ENCODE measurements at places on chromosomes 1 and 21.
A peak's percentile ranks its signal among the peaks of the same experiment; 100 is the strongest.

DNA sequence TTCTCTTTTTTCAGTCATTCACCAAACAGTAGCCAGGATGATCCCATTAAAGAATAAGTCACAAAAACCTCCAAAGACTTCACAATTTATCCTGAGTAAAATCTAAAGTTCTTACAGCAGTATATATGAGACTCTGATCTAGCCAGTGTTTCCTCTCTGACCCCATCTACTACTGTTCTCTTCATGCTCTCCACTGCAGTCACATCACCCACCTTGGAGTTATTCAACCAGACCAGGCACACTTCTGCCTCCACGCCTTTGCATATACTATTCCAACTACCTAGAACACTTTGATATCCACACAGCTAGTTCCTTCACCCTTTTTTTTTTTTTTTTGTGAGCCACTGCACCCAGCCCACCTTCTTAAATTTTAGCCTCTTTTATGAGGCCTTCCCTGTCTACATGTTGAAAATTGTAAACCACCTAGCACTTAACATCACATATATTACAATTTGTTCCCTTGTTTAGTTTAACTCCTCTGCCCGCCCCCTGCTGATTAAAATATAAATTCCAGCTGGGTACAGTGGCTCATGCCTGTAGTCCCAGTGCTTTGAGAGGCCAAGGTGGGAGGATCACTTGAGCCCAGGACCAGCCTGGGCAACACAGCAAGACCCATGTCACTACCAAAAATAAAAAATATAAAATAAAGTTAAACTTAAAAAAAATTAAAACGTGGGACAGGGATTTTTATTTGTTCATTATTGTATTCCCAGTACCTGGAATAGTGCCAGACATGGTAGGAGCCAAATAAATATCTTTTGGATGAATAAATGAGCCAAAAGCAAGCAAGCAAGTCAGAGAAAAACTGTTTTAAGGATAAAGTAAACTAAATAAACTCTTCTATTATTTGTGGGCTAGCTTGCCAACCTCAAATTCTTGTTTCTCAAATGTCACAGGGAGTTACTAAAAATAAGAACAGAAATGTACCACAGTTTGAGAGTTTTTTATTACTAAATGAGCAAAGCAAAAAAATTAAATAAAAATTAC lies 35.2 kb upstream of the MUTYH start:
- no peak for DNase-seq

DNA sequence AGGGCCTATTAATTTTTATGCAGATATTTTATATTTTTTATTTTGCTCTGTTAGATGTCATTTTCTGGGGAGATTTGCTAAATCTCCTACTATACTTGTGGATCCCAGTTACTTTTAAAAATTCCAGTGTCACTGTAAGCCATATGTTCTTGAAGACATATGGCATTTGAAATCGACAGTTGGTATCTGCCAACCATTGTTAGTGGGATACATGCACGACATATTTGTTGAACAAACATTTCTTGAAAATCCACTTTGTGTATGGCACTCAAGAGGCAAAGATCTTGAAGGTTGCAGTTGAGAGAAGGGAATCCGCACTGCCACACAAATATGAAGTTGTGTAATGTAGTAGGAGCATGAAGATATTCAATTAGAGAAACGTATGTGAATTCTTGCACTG lies 287.7 kb downstream of the HHAT start:
- no peak for DNase-seq

- peak; percentile 43 for DNase-seq
Measured at GRCh38 chr1:154442006-154442740, 37.0 kb downstream of the IL6R start.

- no peak for DNase-seq
Measured at GRCh38 chr1:153557877-153558276, 7.8 kb downstream of the S100A2 start.

DNA sequence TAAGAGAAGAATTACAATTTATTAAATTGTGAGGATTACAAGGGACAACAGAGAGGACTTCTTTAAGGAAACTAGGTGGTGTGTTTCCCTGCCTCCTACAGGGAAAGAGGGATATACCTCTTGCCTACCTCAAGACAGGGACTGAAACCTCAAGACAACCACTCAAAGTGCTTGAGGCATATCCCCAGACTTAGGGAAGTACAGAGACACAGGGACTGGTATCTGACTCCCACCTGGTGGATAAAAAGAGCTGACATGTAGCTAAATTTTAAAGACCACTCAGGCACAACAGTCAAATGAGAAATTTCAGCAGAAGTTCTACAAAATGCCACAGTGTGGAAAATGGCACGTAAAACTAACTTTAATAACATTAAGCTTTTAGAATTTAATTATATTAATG lies 21.3 kb downstream of the DENND2C start:
- DNase-seq = no peak

DNA sequence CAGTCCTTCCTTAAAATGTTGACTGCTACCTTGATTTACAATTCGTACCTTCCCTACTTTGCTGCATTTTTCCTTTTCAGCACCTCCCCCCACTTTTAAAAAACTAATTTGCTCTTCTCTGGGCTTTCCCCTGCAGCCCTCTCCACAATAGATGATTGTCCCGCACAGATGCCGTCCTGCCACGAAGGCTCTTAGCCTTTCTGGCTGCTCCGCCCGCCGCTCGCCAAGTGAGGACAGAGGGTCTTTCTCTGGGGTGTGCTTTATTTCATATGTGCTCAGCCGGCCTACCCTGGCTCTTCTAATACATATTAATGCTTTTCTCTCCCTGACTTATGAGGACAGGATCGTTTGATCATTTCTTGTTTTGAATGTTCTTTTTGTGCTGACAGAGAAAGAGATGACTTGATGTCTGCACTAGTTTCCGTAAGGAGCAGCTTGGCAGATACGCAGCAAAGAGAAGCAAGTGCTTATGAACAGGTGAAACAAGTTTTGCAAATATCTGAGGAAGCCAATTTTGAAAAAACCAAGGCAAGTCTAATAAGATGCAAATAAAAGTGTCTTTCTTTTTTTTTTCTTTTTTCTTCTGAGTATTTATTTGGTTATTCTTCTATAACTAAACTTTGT lies 60.6 kb downstream of the SDCCAG8 start:
- no peak for DNase-seq

DNA sequence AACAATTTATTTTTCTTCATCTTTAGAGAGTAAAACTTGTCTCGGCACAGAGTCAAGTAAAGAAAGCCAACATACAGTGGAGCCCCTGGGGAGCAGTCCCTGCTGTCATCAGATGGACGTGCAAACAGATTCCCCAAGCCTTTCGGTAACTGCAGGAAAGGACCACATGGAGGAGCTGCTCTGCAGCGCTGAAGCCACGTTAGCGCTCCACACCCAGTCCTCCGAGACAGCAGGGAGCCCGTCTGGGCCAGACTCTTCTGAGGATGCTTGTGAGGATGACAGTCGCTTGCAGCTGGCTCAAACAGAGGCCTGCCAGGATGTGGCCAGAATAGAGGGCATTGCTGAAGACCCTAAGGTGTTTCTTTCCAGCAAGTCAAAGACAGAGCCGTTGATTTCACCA lies 77.1 kb upstream of the SCCPDH start:
- DNase-seq = peak; percentile 22

- no peak for DNase-seq
Measured at GRCh38 chr1:183841550-183841949, 36.6 kb downstream of the RGL1 start.

DNA sequence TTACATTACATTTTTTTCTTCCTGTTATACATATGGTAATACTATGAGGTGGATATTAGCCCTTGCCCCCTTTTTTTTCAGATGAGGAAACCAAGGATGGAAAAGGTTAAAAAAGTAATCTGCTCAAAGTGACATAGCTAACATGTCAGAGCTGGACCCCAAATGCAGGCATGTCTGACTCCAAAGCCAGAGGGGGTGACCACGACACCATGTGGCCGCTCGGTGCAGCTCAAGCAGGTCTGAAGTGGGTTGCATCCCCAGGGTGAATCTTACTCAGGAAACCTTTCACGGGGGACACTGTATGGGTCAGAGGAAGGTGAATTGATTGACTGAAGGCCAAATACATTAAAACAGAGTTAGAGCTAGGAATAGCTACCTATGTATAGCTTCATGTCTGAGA lies 34.8 kb downstream of the CD34 start:
- no peak for DNase-seq

Data from endothelial cell (in vitro differentiated cells).